A549 treated with dexamethasone at 1 μM for 4 hours (cell line): ENCODE measurements at places on chromosomes 12 and 14. TPM values are rescaled to one million over a fixed set of nuclear protein-coding genes. Genes with fewer than 3 reads are reported as not detected.

Gene EEF1AKMT3
- 4.7 to 6.4 TPM (median 5.5 TPM) in 5 replicates for total RNA-seq

Gene CEP290
- 5.7 to 8.6 TPM (median 6.6 TPM) in 5 replicates for total RNA-seq

Gene ZC2HC1C
- 5.0 to 6.7 TPM (median 6.1 TPM) in 5 replicates for total RNA-seq

Gene FLRT2
- 2.1 to 4.1 TPM (median 3.2 TPM) in 5 replicates for total RNA-seq

Gene PMCH
- not detected in 5 replicates for total RNA-seq

Gene MORN3
- total RNA-seq, result 0.25 to 0.65 TPM (median 0.33 TPM) in 5 replicates

Gene FGF23
- not detected in 5 replicates for total RNA-seq

Gene NUP37
- 57.4 to 82.0 TPM (median 60.4 TPM) in 5 replicates for total RNA-seq

Gene NR1H4
- 0.04 to 0.06 TPM (median 0.05 TPM) in 4 of 5 replicates, not detected in the other for total RNA-seq

Gene TMED10
- total RNA-seq, result 280 to 308 TPM (median 299 TPM) in 5 replicates

Gene MYF5
- not detected in 5 replicates for total RNA-seq

Gene CLEC4A
- 0.37 TPM in 1 of 5 replicates, not detected in the others for total RNA-seq

Gene SCNN1A
- 16.8 to 31.6 TPM (median 27.9 TPM) in 5 replicates for total RNA-seq

Gene KRT72
- not detected in 5 replicates for total RNA-seq

Gene NUBPL
- 7.8 to 9.4 TPM (median 8.3 TPM) in 5 replicates for total RNA-seq

Gene MYO1H
- not detected in 5 replicates for total RNA-seq

Gene NUDT4
- 26.9 to 37.5 TPM (median 31.0 TPM) in 5 replicates for total RNA-seq
